Upper lobe of left lung (tissue), 6 donors: ENCODE measurements at places on chromosomes 5 and 9.
A peak's percentile ranks its signal among the peaks of the same experiment; 100 is the strongest.

DNA sequence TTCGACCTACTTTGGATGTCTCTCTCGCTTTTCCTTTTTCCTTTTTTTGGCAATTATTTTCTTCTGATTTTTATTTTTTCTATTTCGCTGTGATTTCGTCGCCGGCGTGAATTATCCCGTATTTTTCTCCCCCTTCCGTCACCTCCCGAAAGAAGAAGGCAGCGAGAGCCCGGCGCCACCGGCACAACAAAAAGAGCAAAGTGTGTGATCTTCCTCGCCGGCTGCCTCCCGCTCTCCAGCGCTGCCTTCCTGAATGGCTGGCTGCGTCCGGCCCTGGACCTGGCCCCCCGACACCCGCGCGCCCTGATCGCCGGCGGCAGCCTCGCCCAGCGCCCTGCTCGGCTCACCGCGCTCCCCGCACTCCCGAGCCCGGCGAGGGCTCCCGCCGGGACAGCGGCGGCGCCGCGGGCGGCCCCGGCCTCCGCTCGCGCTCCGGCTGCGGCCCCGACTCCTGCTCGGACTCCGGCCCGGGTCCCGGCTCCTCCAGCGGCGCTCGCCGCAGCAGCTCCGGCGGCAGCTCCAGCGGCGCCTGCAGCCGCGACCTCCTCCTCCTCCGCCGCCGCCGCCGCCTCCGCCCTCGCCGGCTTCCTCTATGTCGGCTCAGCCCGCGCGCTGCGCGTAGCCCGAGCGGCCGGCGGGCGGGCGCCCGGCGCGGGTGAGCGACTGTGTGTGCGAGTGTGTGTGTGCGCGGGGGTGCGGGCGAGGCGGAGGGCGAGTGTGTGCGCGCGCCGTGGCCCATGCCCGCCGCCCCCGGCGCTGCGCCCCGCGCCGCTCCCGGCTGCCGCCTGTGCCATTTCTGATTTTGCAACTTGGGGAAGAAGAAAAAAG is 960 bp downstream of the NR2F1 start:
- no peak for DNase-seq

- DNase-seq = peak; percentile 75
Measured at GRCh38 chr5:151151793-151152192, 5.8 kb downstream of the ANXA6 start.

DNA sequence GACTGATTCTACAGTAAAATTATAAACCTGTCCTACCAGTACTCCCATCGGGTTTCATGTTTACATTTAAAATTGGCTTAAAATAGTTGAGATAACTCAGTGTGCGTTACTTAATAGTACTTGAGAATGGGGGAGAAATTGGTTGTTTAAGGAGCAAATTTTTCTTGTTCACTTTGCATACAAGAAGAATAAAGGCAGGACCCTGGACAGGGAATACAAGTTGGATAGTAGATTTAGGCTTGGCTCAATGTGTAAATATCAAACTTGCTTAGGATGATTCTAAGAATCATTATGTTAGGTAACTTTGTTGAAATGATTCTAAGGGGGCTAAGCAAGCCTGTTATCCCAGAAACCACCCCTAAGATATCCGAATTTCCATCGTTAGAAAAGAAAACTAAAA is 448.4 kb upstream of the TLE4 start:
- no peak for DNase-seq

DNA sequence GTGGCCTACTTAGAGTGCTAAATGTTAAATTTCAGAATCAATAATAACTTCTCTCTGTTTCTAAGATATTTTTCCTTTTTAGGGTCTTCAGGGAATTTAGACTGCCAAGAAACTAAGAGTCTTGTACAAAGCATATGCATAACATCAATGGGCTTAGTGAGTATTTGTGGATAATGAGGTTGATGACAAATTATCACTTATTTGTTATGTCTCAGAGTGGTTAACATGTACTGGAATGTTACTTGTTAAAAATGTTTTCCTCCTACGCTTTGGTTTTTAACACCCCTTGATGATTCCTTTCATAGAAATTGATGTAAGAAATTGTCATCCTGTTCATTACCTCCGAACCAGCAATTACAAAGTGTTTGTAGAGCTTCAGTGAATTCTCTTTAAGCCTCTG is 144.3 kb downstream of the MRPS30 start:
- no peak for DNase-seq

DNA sequence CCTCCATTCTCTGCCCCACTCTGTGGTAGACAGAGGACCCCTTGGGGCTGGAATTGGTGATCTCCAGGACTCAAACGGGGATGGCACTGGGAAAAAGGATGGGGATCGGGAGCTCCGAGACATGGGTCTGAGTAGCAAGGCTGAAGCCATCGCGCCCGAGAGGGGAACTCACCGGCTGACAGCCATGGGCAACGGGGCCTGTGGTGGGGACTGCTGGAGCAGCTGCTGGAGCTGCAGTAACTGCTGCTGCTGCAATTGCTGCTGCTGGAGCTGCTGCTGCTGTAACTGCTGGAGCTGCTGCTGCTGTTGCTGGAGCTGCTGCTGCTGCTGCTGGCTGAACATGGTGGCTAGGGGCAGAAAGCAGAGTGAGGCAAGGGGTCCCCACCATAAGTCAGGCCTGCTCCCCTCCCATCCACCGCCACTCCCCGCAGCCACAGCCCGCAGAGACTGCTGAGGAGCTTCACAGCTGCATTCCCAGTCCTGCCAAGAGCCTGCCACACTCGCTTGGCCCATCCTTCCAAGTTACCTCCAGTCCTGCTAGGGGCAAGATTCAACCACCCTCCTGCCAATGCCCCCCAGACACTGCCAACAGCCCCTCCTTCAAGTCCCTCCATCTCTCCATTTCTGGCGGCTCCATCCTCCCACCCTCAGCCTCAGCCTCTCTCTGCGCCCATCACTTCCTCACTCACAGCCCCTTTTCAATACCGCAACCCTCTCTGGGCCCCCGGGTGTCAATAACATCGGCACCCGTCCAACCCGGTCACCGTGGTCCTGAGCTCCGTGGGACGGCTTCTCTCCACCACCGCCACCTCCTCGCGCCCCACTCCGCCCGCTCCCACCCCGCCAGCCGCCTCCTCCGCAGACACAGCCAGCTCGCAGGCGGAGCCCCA is 611 bp downstream of the CIZ1 start:
- DNase-seq = no peak

GRCh38 chr5:168006456-168007130 is 284.9 kb upstream of the WWC1 start:
- no peak for DNase-seq

GRCh38 chr5:101796427-101796826 is 499.7 kb downstream of the SLCO4C1 start:
- DNase-seq = no peak

- DNase-seq = no peak
Measured at GRCh38 chr9:12289711-12290110, 403.5 kb upstream of the TYRP1 start.

DNA sequence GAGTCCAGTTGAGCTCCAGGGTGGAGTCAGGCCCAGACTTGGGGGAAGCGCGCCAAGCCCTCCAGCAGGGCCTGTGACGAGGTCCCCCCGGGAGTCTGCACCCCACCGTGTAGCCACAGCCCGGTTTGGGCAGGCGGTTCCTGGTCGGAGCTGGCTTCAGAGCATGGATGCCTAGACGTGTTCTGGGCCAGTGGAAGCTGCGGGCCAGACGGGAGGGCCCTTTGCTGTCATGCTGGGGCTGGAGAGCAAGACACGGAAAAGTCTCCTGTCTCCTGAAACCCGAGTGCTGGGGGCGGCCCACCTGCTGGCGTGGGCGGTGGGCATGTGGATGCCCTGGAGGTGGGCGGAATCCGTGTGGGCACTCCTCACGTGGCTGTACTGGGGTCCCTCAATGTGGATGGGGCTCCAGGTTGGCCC is 1.9 kb downstream of the GPSM1 start:
- DNase-seq = no peak

GRCh38 chr5:144684899-144685298 is 514.2 kb downstream of the KCTD16 start:
- DNase-seq = no peak

GRCh38 chr5:136420168-136420898 is 55.0 kb upstream of the TRPC7 start:
- no peak for DNase-seq

DNA sequence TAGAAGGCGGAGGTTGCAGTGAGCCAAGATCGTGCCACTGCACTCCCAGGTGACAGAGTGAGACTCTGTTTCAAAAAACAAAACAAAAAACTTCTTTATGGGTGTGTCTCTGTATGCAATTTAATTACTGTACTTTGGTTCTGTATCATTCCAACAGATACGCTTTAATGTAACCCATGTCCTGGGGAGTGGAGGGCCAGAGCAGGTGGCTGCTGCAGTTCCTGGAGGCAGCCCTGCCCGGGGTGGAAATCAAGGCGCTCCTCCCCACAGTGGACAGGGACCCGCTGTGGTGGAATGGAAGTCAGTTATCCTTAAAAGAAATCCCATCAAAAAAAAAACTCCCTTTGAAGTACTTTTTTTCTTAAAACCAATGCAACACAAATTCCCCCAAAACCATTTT is 1.9 kb downstream of the DAP start:
- no peak for DNase-seq

DNA sequence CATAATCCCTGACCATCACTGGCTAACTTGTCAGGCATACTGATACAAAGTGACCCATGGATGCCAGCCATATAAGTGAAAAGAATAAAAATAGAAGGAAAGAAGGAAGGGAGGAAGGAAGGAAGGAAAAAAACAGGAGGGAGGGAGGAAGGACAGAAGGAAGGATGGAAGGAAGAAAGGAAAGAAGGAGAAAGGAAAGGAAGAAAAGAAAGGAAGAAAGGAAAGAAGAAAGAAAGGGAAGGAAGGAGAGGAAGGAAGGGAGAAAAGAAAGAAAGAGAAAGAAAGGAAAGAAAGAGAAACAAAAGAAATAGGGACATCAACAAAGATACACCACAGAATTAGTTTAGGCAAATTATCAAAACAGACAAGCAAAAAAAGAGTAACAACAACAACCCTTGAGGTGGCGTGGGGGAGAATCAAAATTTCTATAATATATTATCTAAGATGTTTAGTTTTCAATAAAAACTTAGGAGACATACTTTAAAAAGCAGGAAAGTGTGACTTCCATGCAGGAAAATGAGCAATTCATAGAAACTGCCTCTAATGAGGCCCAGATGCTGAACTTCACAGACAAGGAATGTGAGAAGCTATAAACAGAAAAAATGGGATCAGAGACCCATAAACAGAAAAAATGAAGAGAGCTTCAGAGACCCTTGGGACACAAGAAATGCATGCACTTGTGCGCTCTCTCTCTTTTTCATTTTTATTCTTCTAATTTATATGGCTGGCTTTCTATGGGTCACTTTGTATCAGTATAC is 96.1 kb upstream of the NFIL3 start:
- DNase-seq = no peak

- no peak for DNase-seq
Measured at GRCh38 chr5:81121836-81122630, 111.1 kb upstream of the CKMT2 start.

DNA sequence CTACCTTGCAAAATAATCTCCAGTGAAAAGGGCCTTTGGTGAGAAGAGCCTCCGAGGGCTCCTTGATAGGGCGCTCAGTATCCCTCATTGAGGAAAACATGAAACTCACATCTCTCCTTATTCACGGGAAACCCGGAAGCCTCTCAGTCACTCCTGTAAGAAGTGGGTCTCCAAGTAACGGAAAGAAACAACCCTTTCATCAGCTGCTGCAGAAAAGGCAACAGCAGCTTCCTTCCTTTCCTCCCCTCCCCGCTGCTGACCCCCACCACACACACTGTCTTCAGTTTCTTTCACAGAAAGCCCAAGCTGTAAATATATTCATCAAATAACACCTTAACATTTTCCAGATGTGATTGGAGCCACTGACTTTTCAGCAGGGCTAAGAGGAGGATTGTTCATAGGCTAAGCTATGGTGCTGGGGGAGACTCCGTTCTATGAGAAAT is 81.4 kb downstream of the C9orf152 start:
- DNase-seq = no peak

DNA sequence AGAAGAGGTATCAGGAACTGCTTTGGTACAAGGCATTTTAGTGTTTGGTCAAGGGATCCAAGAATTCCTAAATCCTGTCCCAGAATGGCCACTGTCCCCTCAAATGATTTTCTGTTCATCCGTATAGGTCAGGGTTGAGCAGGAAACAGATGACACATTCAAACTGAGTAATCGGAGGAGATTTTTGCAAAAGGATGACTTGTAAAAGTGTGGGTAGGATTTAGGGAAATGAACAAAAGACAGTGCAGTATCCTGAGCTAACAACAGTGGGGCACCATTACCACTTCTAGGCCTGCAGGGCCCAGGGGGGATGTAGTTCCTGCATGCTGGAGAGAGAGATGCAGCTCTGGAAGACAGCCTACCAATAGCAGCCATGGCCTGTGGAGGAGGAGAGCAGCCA is 290.1 kb downstream of the ZSWIM6 start:
- no peak for DNase-seq

GRCh38 chr9:16690205-16690604 is 180.3 kb downstream of the BNC2 start:
- DNase-seq = no peak

GRCh38 chr9:116543731-116544400 is 143.2 kb upstream of the TRIM32 start:
- no peak for DNase-seq

DNA sequence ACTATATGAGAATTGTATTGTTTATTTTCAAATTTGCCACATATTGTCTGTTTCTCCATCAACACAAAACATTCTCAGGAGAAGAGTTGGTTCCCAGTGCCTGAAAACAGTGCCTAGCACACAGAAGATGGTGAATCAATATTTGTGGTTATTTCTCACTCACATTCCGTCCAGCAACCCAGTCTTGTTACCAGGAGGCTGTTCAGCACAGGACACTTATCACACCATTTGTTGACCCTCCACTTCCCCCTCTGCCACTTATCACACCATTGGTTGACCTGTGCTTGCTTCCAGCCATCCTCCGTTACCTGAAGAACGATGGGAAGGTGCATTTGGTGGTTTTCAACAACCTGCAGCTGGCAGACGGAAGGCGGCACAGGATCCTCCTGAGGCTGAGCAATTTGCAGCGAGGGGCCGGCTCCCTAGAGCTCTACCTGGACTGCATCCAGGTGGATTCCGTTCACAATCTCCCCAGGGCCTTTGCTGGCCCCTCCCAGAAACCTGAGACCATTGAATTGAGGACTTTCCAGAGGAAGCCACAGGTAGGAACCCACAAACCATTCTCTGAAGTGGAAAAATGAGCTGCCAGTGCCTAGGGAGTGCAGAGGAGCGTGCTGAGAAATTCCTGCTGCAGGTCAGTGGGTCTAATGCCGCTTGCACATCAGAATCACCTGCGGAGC is 20.5 kb downstream of the THBS4 start:
- DNase-seq = peak; percentile 50
